ENCODE measurements at places on chromosomes 13 and 19.

DNA sequence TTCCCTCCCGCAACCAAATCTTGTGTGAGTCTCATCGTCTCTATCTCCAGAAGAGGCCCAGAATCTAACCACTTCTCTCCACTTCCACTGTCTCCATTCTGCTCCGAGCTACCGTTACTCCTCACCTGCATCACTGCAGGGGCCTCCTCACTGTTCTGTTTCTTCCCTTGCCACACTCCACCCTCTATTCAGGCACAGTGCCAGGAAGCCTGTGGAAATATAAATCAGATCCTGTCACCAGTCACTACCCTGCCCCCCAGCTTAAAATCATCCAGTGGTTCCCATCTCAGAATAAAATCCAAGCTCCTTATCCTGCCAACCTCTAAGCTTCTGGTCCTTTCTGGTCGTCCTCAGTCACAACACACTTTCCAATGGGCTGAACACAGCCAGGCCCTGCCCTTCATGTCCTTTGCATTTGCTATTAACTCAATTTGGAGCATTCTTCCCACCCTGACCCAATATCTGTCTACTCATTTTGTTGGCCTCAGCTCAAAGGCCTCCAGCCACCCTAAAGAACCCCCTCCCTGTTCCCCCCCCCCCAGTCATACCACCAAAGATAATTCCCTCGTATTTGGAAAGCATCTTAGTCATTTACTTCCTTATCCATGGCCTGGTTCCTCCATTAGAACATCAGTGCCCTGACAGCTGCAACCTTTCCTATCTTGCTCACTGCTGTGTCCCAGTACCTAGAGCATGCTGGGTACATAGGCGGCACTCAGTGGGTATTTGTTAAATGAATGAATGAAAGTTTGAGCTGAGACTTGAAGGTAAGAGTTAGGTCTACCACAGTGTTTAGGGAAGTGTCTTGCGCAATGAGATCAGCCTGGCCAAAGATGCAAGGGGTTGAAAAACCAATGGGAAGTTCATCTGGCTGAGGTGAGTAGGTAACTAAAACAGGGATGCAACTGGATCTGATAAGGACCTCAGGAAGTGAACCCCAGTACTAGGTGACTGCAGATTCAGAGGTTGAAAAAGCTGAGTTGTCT is 24.4 kb downstream of the ZNF175 start:
- no peak for DNase-seq

DNA sequence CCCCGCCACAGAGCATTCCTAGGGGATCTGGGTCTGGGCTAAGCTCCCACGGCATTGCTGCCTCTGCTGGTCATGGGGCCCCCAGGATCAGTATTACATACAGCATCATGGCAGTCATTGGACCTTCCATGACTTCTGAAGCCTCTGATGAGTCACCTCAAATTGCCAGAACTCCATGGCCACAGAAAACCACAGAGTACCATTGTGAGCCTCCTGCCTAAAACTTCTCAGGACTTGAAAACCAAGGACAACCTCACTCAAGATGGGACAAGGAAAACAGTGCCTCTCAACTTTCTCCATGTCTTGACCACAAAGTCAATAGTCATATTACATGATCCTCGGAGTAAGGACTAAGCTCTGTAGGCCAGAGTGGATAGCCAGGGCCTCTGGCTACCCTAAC is 306.0 kb downstream of the GPC5 start:
- DNase-seq: no peak

DNA sequence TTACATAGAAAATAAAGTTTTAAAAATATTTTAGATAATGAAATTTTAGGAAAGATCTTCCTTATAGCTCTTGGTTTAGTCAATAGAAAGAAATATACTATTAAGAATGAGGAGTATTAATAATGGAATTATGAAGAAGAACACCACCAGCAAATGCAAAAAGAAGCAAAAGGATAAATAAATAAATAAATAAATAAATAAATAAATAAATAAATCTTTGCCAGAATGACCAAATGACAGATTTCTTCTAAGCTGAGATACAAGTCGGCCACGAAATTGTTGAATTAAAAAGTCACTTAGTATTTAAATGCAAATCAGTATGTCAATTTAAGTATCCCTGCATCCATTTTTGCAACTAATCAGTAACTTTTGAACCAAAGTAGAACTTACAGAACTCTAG is 95.9 kb downstream of the DACH1 start:
- DNase-seq: no peak

DNA sequence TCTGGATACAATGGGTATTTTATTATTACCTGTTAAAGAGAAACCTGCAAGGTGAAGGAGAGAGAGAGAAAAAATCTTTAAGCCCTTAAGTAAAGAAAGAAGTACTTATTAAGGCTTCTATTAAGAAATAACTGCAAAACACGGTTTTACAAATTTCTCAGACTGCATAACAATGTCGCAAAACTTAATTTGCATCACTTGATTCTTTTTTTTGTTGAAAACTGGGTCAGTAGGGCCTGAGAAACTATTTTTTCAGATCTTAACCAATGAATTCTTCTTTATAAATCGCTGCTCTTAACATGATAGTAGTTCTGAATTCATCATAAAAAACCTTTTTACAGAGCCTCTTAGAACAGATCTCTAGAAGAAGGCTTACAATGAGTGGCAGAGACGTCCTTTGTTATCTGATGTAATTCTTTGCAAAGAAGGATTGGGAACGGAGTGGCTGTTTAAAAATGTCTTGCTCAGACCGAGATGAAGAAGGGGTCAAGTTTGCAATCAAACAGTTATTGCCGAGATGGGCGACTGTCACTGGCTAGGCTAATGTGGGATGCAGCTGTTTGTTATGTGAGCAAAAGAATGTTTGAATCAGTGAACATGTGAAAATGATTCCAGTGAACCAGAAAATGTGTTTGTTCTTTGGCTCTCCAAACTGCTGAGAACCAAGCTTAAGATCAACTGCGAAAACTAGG is 76.3 kb downstream of the ZNF536 start:
- no peak for DNase-seq

DNA sequence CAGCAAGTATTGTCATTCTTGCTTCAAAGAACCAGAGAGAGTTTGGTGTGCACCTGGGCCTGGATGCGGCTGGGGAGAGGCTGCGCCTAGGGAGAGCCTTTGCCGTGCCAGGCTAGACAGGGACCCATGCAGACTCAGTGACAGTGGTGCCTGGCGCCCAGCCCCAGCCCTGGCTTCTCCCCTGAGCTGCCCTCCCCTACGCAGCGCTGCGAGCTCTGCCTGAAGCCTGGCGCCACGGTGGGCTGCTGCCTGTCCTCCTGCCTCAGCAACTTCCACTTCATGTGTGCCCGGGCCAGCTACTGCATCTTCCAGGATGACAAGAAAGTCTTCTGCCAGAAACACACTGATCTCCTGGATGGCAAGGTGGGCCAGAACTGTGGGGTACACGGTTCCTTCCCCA is 12.0 kb downstream of the KMT2B start:
- no peak for DNase-seq

DNA sequence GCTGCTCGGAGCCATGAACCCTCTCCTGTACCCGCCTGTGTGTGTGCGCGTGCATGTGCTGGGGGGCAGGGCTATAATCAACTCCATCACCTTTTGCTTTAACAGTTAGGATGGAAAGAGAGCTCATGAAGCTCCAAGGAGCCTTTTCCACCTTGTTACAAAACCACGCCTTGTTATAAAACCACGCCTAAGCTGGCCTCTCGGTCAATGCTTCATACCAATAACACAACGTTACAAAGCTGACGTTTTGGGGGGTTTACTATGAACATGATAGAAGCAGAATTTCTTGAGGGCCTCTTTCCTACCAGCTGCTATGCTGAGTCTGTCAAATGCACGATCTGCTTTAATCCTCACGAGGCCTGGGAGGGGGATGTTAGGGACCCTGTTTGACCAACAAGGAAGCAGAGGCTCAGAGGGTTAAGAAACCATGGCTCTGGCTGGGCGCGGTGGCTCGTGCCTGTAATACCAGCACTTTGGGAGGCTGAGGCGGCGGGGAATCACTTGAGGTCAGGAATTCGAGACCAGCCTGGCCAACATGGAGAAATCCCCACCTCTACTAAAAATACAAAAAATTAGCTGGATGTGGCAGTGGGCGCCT is 11.9 kb downstream of the CAPS start:
- DNase-seq: no peak

DNA sequence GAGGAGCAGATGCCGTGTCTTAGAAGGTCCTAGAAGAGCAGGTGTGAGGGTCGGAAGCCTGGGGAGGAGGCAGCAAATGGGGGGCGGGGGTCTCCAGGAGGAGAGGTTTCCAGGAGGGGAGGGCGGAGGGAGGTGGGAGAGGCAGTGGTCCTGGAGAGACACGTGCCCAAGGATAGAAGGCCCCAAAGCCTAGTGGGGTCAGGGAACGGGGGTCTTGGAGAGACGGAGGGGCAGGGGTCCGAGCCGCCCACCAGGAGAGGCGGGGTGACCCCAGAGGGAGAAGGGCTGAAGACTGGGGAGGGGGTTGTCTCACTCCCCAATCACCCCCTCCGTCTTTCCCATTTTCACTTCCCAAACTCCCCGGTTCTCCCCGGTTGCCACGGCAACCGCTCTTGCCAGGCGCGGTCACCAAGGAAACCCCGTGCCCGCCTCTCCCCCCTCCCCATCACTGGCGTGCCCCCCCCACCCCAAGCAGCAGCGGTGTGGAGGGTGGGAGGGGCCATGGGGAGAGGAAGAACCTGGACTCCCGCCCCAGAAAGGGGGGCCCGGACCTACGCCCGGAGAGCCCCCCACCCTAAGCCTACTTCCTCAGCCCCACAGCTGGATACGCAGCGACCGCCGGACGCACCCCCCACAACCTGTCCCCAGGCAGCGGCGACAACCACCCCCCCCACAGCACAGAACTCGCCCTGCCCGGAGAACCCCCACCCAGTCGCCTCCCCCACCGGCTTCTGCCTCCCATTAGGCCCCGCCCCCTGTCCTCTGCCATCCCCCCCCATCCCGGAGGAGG is 988 bp downstream of the LRRC4B start:
- no peak for DNase-seq

DNA sequence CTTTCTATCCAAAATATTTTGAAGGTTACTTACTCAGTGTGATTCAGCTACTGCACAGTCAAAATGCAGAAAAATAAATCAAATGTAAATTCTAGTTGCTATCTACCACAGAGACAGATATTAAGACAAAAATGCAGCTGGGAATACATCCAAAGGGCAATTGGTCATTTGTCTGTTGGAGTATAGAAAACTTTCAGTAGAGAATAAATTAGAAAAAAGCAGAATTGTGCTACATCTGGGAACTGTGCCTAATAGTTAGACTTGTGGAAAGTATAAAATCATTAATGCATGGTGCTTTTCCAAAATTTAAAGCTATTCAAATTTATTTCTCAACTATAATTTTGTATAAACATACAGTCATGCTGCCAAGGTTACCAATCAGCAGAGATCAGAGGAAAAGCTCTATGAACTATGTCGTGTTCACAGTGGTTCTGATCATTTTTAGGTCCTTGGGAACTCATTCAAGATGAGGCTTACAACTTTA is 1635.8 kb downstream of the PCDH9 start:
- no peak for DNase-seq

GRCh38 chr13:50918567-50918966 is 9.0 kb downstream of the RNASEH2B start:
- no peak for DNase-seq

- no peak for DNase-seq
These were observed 85.9 kb downstream of the KDM4B start for GRCh38 chr19:5054551-5055456.

DNA sequence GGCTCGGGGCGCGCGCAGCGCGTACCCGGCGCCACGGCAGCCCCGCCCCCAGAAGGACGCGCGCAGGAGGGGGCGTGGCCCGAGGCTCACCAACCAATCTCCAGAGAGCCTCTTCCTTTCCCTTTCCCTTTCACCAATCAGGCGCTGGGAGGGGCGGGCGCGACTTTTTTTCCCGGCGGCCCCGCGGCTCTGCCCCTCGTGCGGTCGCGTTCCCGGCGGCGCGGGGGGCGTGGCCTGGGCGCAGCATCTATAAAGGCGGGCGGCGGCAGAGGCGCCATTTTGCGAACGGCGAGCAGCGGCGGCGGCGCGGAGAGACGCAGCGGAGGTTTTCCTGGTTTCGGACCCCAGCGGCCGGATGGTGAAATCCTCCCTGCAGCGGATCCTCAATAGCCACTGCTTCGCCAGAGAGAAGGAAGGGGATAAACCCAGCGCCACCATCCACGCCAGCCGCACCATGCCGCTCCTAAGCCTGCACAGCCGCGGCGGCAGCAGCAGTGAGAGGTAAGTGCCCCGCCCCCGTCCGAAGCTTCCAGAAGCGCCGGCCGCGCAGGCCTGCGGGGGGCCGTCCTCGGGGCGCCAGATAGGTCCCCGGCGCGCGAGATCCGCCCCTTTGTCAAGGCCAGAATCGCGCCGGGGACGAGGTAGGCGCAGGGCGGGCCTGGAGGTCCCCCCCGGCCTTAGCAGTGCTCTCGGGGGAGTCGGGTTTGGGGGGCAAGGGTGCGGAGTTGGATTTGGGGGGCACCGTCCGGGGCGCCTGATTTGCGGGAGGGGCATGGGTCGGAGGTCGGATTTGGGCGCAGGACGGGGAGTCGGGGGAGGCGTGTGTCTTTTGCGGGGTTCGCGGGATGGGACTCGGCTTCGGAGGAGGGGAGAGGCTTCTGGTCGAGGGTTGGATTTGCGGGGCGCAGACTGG is 12.5 kb downstream of the PEAK3 start:
- DNase-seq: peak; percentile 99

- DNase-seq: peak; percentile 62
These were observed 2.6 kb upstream of the SPACA6 start for GRCh38 chr19:51690454-51691073.

DNA sequence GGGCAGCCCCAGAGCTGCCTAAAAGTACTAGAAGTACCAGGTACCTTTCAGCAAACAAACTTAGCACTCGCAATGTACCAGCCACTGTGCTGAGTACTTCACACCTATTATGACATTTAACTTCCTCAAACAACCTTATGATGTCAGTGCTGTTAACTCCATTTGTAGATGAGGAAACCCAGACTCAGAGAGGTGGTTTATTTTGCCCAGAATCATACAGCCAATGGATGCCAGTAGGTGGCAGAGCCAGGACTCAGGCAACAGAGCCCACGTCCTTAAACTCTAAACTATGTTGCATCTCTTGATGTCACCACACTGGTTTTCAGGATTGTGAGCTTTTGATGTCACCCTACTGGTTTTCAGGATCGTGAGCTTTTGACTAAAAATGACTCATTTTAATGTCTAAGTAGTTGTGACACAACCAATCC is 78.9 kb downstream of the FLT1 start:
- DNase-seq: no peak

- no peak for DNase-seq
These were observed 11.6 kb upstream of the CNMD start for GRCh38 chr13:52751196-52751595.

DNA sequence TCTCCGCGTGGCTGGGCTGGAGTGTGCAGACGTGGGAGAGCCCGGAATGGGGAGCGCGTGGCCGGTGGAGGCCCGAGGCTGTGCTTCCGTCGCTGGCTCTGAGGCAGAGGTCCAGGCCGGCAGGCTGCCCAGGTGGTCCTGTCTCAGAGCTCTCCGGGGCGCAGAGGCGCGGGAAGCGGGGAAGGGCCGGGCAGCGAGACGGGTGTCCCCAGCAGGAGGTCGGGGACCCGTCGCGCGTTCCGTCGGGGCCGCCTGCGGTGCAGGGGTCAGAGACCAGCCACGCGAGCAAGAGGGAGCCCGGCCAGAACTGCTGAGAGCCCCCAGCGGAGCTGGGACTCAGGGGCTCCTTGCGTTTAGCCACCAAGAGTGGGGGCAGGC is 1.3 kb upstream of the C1QTNF9 start:
- no peak for DNase-seq

- no peak for DNase-seq
These were observed 382 bp downstream of the ZNF77 start for GRCh38 chr19:2944403-2944774.
